SK-N-SH treated with all-trans-retinoic acid at 6 μM for 48 hours (cell line): ENCODE measurements at places on chromosomes 6 and 20.

- ATAC-seq, result no peak
Measured at GRCh38 chr6:31687860-31688693, 7.2 kb upstream of the LY6G5C start.

- ATAC-seq, result peak; percentile 54
Measured at GRCh38 chr20:35257175-35257909, 20.6 kb downstream of the MMP24OS start.

GRCh38 chr6:13445005-13445743, 42.2 kb downstream of the GFOD1 start:
- peak; percentile 77 for ATAC-seq

DNA sequence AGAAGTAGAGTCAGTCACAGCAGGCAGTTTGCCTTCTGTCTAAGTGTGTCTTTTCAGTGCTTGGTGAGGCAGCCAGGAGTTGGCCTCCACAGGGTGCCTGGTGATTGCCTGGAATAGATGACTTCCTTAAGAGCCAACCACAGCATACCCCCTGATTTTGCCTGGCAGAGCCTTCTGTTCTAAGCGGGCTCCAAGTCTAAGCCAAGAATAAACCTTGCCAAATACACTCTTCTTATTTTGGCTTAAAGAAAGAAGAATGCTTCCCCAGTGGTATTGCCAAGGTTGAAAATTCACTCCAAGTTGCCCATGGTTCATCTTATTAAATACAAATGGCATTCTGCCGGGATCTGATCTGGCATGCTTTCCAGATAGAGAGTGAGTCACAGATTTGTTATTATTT, 1424.8 kb upstream of the EYS start:
- ATAC-seq, result peak; percentile 34

GRCh38 chr6:117666881-117667280, 8.4 kb upstream of the NUS1 start:
- ATAC-seq, result no peak

DNA sequence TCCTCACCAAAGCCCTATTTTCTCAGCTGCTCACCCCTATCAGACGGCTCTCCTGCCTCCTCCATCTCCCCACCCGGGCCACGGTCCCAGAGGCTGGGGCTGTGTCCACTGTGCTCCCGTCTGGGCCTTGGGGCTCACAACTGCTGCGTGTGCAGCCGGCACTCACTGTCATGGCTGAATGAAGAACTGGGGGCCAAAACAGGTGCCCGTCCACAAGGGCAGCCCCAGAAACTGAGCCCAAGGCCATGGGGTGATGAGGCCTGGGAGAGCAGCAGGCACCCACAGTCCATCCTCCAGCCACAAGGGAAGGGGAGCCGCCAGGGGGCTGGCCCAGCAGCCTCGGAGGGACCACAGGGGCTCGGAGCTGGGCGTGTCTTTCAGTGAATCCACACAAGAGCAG, 159.5 kb downstream of the DLL1 start:
- ATAC-seq, result no peak

DNA sequence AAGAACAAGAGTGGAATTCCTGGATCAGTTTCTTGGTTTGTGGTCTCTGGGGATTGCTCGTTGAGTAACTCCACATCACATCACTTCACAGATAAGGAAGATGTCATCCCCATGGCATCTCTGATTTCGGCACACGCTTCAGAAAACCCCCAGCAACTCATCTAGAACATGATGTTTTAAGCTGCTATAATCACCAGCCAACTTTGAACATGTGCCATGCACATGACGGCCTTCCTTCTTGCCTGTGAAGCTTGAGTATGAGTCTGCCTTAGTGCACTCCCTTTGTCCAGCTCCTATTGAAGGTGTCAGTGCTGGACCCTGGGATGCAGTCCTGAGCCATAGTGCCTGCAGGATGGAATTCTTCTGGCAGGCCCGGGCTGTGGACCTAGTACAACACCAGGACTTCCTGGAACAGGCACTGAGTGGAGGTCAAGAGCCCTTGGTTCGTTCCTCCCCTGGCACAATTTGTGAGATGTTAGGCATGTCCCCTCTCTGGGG, 231.5 kb upstream of the SUPT3H start:
- no peak for ATAC-seq

DNA sequence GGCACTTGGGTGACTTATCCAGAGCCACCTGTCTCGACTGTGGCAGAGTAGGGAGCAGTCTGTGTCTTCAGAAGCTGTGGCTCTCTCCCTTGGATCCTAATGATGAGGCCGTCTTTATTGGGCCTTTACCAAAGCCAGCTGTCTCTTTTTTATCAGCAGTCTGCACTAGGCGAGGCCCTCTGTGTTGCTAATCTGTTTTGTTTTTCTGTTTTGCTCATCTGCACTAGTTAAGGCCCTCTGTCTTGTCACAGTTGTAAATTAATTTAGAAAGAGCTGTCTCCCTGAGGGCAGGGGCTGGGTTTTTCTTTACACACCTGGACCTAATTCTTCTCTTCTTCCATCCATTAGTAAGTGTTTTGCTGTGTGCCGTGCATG, 45.0 kb downstream of the CDS2 start:
- ATAC-seq, result no peak

DNA sequence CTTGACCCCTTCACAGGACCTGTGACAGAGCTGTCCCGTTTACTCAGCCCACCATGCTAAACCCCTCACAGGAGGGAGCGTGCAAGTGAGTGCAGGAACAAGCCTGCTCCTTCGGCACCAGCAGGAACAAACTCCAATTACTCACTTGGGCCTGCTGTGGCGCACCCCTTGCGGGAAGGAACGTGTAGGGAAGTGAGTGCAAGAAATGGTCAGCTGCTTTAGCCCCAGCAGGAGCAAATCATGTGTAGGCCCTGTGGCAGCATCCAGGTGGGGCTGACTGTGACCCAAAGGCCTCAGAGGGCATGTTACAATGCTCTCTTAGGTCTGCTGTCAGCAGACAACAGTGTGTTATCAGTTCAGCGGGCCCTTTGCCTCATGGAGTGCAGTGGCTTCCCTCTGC, 574.4 kb downstream of the PRKN start:
- no peak for ATAC-seq

- no peak for ATAC-seq
Measured at GRCh38 chr6:108744996-108745395, 103.2 kb upstream of the ARMC2 start.

DNA sequence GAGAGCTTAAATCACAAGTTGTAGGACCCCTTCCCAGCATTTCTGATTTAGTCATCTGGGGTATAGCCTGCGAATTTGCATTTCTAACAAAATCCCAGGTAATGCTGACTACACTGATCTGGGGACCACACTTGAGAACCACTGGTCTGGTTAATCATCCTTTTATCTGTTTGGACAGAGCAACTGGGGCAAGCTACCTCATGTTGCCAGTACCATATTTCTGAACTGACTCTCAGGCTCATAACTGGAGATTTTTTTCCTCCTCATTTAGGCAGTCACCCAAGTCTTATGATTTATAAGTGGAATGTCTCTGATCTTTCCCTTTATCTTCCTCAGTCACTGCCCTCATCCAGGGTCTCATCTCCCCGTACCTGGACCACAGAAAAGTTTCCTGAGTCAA, 12.0 kb upstream of the GTF3C6 start:
- 0 out of 3 replicates have a peak, but pooled peaks have one; percentile 8 for ATAC-seq

- ATAC-seq, result no peak
Measured at GRCh38 chr20:19774135-19774933, 16.3 kb downstream of the RIN2 start.

GRCh38 chr6:36195471-36196112, 952 bp upstream of the BRPF3 start:
- no peak for ATAC-seq

- peak; percentile 72 for ATAC-seq
Measured at GRCh38 chr6:3157131-3157933, at the start of gene TUBB2A. TUBB2A (minus strand) TSS chr6:3157544; CDS start chr6:3157463, 81 bp downstream.

- peak; percentile 86 for ATAC-seq
Measured at GRCh38 chr6:97947841-97948240, 664.8 kb upstream of the MMS22L start.

- ATAC-seq, result no peak
Measured at GRCh38 chr20:47258745-47259695, 97.5 kb downstream of the ZMYND8 start.

DNA sequence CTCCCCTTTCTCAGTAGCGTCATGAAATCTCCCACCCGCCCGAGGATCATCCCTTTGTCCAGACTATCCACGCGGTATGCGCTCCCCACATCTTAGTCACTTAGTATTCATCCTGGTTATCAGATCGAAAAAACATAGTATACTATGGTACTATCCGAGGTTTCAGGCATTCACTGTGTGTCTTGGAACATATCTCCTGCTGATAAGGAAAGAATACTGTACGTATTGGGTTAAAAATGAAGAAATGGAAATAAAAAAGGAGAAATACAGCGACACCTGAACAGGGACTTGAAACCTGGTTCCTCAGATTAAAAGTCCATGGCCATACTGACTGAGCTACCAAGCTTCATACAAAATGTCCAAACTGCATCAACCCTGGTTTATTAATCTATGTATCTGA, 14.0 kb downstream of the HMGN4 start:
- ATAC-seq, result no peak

DNA sequence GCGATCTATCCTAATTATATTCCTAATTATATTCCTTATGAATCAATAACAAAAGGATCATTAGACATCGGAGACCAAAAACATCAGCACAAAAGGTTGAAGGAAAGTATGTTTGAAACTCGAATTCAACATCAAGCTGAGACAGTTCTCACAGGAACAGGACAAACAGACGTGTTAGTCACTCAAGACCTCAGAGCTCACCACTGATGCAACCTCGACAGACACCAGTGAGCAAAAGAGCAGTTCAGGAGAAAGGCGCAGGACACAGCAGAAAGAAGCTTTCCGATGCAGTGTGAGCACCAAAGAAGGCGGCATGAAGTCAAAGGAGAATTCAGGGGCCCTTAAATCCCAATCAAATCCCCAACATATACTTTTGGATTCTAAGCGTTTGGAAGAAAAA, 6.3 kb upstream of the RAMACL start:
- no peak for ATAC-seq

GRCh38 chr20:48224533-48225050, 439.3 kb upstream of the SULF2 start:
- ATAC-seq, result no peak

DNA sequence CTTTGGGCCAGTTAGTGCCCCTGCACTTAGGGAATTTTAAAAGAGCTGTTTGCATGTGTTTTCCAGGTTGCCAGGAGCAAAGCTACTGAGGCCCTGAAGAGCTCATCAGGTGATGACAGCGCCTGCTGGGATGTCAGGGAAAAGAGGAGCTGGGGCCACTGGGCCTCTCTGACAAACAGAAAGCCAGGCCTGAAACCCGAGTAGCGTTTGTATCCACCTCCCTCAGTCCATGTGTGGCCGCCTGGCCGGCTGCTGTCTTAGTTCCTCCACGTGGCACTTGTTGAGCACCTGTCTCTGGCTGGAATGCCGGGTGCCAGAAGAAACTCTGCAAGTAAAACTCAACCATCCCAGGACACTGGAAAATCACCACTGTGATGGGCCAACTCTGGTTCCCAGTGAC, 601.2 kb downstream of the CDH26 start:
- ATAC-seq, result no peak

DNA sequence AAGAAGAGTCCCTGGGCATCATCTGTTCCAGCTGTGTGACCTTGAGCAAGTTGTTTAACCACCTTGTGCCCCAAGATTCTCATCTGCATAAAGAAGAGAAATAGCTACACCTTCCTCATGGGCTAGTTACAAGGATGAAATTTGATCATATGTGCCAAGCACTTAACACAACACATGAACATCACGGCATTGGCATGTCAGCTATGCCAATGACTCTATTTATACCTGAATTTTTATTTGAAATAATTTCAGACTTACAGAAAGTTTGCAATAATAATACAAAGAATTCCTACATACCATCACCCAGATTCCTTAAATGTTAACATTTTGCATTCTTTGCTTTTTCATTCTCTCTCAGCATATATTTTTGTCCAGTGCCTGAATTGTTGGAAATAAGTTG, 21.0 kb upstream of the TCF15 start:
- ATAC-seq, result no peak

DNA sequence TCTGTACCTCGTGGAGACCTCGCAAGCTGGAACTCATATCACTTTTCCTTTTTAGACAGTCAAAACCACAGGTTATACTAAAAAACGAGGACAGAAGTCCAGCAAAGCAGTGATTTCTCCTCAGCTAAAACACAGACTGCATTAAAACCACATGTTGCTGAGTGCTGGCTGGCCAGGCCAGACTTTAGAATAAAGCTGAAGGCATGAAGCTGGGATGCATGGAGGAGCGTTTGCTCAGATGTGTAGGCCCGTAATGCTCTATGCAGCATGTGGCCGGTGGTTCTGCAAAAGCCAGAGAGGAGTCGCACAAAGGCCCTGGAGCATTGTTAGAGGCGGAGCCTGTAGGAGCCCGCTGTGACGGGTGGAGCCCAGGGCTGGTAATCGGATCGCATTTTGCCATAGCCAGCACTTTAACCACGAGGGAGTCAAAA, 83.6 kb downstream of the SMOC2 start:
- no peak for ATAC-seq

DNA sequence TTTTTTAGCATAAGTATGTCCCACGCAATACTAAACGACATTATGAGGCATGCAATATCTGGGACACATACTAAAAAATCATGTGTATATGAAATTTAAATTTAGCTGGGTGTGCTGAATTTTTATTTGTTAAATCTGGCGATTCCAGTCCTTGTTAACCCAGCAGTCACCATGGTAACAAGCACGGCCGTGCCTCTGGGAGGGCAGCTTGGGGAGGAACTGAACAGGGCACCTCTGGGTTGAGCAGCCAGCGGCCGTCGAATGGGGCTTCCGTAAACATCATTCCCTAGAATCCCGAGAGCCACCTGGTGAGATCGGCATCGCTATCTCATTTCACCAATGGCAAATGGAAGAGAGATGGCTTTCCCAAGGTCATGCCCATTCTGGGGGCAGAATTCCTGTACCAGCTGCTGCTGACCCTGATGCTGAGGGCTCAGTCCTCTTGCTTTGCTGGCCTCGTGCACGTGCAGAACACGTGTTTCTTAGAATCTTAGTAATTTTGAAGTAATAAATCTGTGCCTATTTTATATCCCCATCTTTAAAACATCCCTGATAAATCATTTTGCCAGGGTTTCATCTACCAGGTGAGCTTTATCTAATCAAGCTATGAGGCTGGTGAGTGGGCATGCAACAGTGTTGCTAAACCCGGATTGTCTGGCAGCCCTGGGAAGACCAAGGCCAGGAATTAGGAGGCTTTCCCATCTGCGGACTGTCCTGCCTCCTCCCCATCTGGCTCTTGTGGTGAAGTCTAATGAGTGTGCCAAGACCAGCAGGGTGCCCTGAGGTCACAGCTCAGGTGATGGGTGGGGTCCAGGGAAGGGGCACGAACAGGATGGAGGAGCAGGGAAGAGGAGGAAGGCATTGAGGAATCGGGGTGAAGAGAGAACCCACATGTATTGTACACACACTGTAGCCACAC, 85.1 kb downstream of the AGPAT4 start:
- no peak for ATAC-seq

DNA sequence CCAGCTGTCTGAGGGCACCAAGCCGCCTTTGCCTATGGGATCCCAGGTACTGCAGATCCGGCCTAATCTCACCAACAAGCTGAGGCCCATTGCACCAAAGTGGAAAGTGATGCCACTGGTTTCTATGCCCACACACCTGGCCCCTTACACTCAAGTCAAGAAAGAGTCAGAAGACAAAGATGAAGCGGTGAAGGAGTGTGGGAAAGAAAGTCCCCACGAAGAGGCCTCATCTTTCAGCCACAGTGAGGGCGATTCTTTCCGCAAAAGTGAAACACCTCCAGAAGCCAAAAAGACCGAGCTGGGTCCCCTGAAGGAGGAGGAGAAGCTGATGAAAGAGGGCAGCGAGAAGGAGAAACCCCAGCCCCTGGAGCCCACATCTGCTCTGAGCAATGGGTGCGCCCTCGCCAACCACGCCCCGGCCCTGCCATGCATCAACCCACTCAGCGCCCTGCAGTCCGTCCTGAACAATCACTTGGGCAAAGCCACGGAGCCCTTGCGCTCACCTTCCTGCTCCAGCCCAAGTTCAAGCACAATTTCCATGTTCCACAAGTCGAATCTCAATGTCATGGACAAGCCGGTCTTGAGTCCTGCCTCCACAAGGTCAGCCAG, 283.0 kb downstream of the TSHZ2 start:
- no peak for ATAC-seq
